ENCODE measurements at places on chromosomes 4 and X.

DNA sequence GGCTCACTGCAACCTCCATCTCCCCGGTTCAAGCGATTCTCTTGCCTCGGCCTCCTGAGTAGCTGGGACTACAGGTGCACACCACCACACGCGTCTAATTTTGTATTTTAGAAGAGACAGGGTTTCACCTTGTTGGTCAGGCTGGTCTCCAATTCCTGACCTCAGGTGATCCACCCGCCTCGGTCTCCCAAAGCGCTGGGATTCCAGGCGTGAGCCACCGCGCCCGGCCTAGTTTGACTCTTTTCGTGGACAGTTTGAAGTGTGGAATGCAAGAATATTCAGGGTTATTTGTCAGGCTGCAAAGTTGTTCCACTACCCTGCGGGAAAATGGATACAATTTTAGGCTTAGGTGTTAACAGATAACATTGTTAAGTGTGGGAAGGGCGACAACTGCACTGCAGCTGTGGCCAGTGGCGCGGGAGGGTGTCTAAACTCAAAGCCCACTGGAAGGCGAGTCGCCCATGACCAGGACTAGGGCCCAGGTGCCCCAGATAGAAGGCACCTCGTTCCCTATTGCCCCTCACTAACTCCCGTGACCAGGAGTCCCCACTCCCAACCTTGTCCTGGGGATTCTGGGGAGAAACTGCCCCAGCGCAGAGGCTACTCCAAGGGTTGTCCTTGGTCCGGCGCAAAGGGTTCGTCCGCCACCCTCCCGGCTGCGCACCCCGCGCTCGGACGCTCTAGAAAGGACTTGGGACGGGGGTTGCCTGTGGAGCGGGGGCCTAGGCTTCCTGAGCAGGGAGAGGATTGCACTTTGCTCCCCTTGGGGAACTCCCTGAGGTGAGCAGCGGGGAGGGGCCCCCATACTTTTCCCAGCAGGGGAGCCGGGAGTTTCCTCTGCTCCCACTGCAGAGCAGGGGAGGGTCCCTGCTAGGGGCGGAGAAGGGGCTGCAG lies 1.1 kb upstream of the CD99 start:
- no peak for DNase-seq

DNA sequence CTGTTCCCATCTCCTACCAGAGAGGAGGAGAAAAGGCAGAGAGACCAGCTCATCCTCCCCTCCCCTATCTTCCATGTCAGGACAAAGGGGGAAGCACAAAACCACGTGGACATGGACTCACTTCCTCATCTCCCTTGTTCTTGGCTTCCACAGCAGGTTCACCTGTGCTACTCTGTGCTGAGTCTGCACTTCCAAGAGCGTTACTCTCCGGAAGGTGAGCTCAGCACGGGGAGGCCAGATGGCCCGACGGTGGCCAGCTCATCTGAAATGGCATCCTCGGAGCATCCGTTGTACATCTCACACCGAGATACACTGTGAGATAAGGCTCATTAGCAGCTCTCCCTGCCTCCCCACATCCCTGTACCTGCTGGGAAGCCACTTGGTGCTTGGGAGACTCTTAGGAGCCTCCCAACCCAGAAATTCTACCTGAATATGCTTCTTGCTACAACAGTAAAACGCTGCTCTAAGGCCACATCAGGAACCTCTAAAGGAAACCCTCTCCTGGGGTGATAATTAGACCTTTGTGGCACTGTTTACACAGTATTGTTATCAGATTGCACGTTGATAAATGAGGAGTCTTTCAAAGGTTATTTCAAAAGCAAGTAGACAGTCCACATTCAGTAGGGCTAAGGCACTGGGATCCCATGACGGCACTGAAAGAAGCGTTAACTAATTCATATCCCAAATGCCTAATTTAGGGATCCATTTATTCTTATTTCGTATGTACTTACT lies 19.4 kb downstream of the LGI2 start:
- DNase-seq = no peak

DNA sequence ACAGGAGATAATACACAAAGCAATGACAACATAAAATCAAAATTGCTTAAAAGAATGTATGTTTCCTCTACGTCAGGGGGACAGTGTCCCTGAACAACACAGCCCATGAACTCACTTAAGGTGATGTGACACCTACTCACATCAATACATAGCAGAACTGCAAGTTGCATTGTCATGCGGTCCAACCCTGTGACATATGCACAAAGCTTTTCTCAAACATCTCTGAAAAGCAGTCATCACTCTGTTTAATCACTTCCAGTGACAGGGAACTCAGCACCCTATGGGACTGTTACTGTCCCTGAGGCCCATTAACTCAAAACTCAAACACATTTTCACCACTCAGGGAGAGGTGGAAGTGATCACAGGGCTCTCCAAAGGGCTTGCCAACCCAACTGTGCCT lies 2.4 kb downstream of the STX18 start:
- DNase-seq = peak; percentile 52

- peak; percentile 40 for DNase-seq
Observed at GRCh38 chr4:184416913-184417734, 57.2 kb downstream of the IRF2 start.

GRCh38 chrX:1487401-1487800 lies 34.7 kb upstream of the ASMTL start:
- DNase-seq = no peak

GRCh38 chrX:23727206-23727605 lies 15.9 kb downstream of the ACOT9 start:
- peak; percentile 45 for DNase-seq

- DNase-seq = no peak
Observed at GRCh38 chr4:172410363-172410762, 597.2 kb downstream of the GALNTL6 start.

- DNase-seq = peak; percentile 46
Observed at GRCh38 chrX:154457491-154458115, 478 bp upstream of the PLXNA3 start.

- DNase-seq = no peak
Observed at GRCh38 chr4:18691431-18692200, 670.1 kb upstream of the LCORL start.

All from suppressor macrophage (primary cell).